ENCODE measurements at places on chromosomes 11 and 22. TPM values are rescaled to one million over a fixed set of nuclear protein-coding genes. Genes with fewer than 3 reads are reported as not detected.
A peak's percentile ranks its signal among the peaks of the same experiment; 100 is the strongest.

GRCh38 chr11:128688896-128689546 is 4.9 kb upstream of the FLI1 start:
- DNase-seq, result peak; percentile 56

DNA sequence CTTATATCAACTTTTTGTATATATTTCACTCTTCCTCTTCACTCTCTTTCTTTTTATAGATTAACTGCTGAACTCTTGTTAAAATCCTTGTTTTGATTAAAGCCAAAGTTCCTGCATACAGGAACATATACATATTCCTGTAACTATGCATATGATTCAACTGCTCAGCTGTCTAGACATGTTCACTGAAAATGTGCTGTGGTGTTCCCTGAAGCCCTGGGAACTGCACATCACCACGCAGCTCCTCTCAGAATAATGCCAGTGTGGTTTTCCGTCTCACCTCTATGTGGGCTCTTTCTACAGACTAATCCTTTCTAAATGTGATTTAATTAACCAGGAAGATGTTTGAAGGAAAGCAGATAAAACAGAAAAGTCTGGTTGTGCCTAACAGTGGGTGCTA is 25.6 kb upstream of the MMP12 start:
- DNase-seq, result no peak

GRCh38 chr11:119375337-119376196 is 5.9 kb downstream of the USP2 start:
- peak; percentile 68 for DNase-seq

SYT7 gene
- total RNA-seq, result 2.0 TPM

GRCh38 chr22:23522623-23523251 is 57.4 kb downstream of the IGLL1 start:
- DNase-seq, result no peak

GRCh38 chr11:68340003-68340767 is 27.8 kb downstream of the LRP5 start:
- DNase-seq, result no peak

DNA sequence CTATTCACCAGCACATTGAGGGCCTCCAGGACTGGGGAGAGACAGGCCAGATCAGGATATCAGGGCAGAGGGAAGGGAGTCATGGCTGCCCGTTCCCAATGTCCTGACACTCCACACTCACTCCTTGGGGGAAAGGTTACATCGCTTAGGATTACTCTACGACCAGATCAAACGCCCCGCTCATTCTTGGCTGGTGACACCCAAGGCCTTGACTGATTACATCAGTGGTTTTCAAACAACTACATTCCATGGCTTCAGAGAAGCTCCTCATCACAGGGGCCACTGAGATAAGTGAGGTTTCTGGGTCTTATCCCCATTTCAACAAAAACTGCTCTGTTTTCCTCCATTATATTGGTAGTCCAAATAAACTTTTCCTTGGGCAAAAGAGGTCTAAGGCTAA is 15.0 kb downstream of the UBE2L6 start:
- no peak for DNase-seq

OR2AG1 gene
- not detected for total RNA-seq

DNAJC24 gene
- total RNA-seq, result 28.6 TPM

FGF19 gene
- 0.29 TPM for total RNA-seq

MRGPRX4 gene
- not detected for total RNA-seq

CD248 gene
- total RNA-seq, result 0.38 TPM

DNA sequence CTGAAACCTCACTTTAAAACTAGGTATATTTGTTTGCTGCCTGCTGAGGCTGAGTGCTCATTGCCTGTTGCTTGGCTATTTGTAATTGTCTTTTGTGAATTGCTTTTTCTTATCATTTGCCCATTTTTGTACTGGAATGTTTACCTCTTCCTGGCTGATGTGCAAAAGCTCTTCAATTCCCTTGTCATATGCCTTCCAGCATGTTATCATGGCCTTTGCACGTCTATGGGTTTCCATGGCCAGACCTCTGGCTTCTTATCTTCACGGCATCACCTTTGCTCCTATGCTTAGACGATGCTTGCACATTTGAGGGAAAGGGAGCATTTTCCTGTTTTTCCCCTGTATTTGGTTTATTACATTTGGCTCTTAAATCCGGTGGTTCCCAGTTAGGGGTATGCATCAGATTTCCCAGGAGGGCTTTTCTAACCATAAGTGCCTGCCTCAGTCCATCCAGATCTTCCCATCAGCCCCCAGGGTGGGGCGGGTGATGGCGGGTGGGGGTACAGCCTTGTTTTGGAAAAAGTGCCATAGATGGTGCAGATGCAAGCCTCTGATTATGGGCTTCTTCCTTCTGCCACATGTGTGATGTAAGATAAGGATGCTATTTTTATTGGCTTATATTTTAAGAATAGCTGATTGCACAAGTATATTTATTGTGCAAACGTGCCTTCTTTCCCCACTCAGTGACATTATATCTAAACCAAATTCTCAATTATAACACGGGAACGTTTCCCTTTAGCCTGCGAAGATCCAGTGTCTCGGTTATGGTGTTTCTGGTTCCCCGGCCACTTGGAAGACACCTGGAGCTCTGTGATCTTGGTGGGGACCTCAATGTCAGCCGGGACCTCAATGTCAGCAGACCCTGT is 70.6 kb upstream of the SEPTIN5 start:
- peak; percentile 15 for DNase-seq

SPI1 gene
- not detected for total RNA-seq

DNA sequence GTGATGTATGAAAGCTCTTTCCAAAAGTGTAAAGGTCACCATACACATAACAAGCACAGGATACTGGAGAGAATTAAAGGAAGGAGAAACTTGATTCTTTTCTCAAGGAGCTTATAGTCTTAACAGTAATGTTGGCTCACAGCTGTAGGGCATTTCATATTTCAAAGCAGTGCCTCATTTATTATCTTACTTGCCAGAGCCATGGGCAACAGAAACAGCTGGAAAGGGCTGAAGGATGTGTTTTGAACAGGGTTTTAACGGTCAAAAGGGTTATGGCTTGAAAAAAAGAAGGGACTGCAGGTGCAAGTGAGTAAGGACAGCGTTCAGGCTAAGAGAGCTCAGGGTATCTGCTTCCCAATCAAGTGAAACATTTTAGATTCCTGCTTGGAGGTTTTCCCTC is 2.7 kb upstream of the GRAMD1B start:
- DNase-seq, result no peak

DNA sequence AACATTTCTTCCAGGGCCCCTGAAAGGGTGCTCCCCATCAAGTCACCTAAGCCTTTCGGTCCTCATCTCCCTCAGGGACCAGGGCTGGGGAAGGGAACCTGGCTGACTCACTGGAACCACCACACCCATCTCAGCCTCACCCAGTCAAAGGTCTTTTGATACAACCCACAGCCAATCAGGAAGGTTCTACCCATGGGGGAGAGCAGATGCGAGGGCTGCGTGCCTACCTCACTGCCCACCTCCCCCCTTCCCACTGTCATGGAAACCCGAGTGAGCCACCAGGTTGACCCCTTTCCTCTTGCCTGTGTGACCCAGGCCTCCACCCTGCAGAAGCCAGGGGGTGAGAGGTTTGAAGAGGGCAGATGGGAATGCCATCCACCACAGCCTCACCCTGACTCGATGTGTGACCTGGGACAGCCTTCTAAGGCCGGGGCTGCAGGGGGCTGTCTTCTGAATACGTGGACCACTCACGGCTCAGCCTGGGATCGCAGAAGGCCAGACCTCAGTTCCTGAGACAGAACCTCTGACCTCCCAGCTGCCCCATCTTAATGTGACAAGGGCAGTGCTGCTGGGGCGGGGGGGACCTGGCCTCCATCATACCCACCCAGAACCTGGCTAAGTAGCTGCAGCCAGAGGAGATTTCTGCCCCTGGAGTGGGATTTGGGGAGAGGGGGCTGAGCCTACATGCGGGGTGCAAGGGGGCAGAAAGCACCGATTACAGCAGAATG is 2.7 kb downstream of the MDK start:
- no peak for DNase-seq

DNA sequence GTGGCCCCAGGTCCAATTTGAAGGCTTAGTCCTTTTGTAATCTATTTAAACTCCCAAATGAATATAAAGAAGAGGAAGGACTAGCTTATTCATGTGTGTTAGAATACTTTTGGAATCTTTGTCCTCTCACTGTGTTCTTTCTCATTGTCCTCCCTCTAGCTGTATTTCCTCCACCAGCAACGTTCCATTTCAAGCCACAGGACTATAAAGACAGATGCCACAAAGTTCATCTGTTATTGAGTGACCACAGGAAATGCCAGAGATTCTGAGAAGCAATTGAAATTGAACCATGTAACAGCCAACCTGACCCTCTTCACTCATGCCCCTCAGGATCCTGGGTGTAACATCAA is 336.6 kb upstream of the API5 start:
- DNase-seq, result no peak

GRCh38 chr11:17076517-17077239 is 789 bp downstream of the RPS13 start:
- no peak for DNase-seq

DNA sequence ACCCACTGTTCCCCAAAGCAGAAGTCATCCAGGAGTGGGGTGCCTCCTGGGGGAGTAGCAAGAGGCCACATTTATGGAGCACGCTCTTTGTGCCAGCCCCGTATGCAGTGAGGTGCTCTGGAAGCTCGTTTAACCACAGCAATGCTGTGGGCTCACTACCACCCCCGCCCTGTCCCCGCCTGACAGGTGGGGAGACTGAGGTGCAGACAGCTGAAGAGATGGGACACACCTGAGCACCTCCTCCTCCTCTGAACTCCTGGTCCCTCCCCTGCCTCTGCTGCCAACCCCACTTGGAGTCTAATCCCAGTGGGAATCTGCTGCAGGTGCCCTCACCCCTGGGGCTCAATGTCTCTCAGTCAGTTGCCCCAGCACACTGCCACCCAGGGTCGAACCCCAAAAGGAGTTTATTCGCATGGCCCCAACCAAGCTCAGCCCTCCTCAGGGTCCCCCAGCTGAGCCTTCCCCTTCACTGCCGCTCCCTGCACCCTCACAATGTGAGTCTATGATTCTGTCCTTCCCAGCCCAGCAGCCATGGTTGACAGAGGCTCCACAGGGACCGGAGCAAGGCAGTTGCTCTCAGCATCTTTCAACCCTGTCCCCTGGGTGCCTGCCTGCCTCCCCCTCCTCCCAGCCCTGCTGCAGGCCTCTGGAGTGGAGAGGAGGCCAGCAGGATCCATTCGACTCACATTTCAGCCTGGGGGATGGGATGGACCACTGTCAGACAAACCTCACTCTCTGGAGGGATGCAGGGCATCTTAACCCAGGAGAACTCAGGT is 13.3 kb upstream of the BCR start:
- DNase-seq, result no peak

DNA sequence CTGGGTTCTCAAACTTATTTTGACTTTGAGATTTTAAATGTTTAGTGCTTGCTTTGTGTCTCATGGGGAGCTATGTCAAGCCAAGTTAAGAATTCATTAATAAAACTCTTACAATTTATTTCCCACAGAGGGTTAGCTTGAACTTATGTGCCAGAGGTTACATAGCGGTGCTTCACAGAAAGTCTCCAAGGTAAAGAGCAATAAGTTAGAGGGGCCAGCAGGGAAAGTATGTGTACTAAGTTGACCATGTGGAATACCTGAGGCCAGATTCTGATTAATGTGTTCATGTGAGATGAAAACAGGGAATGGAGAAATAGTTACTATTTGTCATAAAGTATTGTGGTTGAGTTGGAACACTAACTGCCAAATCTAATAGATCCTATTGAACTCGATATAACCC is 149.3 kb downstream of the TMEM135 start:
- no peak for DNase-seq

DNA sequence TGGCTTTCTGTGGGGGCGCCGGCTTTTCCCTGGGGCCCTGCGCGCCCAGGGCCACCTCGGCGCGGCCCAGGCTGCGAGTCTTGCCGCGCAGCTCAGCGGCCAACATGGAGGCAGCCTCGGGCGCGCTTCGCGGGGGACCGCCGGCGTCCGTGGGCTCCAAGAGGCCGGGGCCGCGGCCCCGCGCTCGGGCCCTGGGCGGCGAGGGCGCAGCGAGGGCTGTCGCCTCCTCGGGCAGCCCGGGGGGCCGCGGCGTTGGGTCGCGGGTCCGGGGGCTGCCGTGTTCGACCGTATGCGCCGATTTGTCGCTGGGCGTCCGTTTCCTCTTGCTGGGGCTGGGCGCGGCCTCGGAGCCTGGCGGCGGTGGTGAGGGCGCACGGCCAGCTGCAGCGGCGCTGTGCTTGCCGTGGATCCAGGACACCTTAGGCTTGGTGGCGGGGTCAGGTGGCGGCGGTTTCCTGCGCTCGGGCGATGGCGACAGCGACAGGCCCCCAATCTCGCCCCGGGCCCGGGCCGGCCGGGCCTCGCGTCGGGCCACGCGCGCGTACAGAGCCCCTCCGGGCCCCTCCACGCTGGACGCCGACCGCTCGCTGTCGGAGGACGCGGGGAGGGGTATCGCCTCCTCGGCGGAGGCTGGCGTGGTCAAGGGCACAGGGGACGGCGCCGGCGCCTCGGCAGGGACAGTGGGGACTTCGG is 11.9 kb downstream of the SCARF2 start:
- DNase-seq, result no peak

- peak; percentile 73 for DNase-seq
These were observed 9.8 kb downstream of the NRXN2 start for GRCh38 chr11:64713016-64713707.

GRCh38 chr22:23689414-23689813 is 1.4 kb upstream of the RGL4 start:
- DNase-seq, result no peak

F2 gene
- 0.80 TPM for total RNA-seq

DNA sequence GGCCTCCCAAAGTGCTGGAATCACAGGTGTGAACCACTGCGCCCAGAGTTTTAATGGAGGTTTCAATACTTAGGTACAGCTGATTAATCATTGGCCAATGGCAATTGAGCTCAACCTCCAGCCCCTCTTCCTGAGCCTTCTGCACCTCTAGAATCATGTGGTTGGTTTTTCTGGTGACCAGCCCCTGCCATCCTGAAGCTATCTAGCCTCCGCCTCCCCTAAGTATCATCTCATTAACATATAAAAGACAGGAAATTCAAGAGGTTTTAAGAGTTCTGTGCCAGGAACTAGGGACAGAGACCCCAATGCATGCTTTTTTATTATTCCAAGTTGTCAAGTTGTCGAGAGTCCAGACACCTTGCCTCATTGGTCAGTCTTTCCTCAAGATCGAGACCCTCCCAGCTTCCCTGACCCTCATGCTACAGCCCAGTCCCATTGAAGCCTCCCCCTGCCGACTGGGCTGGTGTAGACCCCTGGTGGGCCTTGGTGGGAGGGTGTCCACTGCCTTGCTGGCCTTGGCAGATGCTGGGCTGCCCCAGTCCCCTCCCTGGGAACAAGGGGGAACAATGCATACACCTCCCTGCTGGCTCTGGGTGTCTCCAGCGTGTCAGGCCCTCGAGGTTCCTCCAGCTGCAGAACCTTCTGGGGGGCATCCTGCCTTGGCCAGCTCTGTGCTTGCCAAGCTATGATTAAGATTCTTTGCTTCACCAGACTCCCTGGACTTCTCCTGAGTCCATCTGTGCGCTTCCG is 148.0 kb downstream of the CTTN start:
- peak; percentile 50 for DNase-seq

CD3G gene
- not detected for total RNA-seq

ELMOD1 gene
- 0.45 TPM for total RNA-seq

ROM1 gene
- 1.3 TPM for total RNA-seq

NPAS4 gene
- not detected for total RNA-seq

Data from endodermal cell (in vitro differentiated cells).